ENCODE measurements at places on chromosomes 4 and X.

DNA sequence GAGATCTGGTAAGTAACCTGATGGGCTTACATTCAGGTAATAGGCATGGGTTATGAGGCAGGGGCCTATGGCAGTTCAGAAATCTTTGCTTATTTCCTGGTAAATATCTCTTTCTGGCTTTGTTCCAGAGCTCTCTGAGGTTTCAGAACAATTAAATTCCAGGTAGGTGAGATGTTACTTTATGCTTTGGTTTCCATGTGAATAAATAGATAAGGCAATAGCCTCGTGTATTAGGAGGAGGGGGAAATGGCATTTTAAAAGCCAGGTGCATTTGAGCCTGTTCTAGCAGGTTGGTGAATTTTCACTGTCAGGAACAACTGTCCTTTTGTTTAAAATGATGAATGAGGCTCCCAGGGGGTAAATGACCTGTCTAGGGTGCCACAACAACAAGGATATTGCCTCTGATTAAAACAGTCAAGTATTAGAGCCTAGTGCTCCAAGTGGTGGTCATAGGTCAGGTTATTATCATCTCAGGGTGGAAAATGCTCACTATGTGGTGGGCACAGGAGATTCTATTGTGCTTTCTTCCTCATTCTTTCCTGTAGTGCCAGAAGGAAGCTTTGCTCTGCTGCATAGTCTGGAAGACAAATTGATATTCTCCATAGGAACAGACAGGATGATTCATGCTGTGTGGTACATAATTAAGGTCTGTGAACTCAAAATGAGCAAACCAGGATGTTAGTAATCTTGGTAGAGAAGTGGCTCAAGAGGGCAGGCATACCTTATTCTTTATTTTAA, 296.2 kb downstream of the INPP4B start:
- no peak for DNase-seq

- DNase-seq = no peak
Observed at GRCh38 chr4:5142726-5143125, 91.4 kb downstream of the STK32B start.

- no peak for DNase-seq
Observed at GRCh38 chrX:112968351-112969133, 127.9 kb upstream of the AMOT start.

DNA sequence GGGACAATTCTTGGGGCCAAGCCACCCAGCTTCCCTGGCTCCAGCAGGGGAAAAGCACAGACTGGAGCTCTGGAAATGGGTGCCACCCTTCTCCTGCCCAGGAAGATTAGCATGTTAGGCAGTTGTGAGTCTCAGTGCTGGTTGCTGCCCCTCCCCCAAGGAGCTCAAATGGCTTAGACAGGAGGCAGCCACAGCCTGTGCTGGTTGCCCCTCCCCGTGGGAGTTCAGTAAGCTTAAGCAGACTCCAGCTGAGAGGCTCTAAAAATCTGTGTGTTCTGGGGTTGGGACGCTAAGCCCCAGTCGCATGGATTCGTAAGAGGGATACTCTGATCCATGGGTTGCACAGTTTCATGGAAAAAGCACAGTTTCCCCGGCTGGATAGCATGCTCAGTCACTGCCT, 92.7 kb upstream of the NDST3 start:
- DNase-seq = no peak

GRCh38 chrX:15336023-15336413, 695 bp upstream of the PIGA start:
- peak; percentile 34 for DNase-seq

- no peak for DNase-seq
Observed at GRCh38 chr4:16772366-16772850, 126.0 kb downstream of the LDB2 start.

GRCh38 chr4:143234153-143234552, 49.4 kb downstream of the USP38 start:
- DNase-seq = no peak

DNA sequence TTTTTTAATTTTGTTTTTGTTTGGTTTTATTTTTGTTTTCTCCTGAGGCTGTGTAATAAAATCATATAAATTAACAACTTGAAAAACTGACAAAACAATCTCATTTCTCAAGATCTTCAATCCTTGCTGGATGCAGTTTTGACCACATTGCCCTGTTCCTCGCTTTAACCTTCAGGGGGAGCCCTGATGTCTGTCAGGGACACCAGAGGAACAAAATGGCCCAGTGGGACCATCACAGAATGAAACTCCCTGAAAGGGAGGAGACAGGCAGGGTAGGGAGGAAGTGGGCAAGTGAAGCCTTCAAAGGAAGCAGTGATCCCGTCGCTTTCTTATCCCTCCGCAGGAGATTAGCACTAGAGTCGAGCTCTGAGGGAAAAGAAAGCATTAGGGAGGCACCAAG, 274.9 kb upstream of the LDB2 start:
- no peak for DNase-seq

DNA sequence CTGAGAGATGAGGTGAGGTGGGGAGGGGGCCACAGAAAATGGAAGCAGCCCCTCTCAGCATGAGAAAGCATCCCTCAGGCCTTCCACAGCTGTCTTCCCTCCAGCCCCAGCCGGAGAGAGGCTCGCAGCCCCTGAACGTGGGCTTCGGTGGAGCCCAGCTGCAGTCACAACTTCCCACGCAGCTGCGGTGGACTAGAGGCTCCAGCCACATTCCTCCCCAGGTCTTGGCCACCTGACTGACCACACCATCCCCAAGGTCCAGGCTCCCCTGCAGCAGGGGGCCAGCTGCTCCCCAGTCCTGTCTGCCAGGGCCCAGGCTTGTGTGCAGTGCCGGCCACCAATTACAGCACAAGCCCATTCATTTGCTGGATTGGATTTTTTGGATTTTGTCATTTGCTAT, 212.3 kb upstream of the BCOR start:
- DNase-seq = no peak

- DNase-seq = no peak
Observed at GRCh38 chr4:121824171-121824527, 466 bp upstream of the CCNA2 start.

DNA sequence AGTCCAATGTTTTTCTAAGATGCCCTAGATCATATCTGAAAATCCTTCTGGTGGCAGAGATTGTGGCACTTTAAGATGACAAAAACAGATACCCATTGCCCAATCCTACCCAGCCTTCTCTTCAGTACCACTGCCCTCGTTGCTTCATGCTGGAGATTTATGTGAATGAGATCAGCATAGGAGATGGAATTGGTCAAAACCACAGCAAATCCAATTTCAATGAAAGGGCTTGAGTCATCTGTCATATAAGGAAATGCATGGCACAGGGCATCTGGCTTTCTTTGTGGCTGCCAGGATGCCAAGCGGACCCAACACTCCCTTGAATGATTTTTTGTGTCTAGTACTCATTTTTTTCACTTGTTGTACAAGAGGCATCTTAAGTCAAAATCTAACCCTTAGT, 16.8 kb downstream of the AFF2 start:
- DNase-seq = no peak

DNA sequence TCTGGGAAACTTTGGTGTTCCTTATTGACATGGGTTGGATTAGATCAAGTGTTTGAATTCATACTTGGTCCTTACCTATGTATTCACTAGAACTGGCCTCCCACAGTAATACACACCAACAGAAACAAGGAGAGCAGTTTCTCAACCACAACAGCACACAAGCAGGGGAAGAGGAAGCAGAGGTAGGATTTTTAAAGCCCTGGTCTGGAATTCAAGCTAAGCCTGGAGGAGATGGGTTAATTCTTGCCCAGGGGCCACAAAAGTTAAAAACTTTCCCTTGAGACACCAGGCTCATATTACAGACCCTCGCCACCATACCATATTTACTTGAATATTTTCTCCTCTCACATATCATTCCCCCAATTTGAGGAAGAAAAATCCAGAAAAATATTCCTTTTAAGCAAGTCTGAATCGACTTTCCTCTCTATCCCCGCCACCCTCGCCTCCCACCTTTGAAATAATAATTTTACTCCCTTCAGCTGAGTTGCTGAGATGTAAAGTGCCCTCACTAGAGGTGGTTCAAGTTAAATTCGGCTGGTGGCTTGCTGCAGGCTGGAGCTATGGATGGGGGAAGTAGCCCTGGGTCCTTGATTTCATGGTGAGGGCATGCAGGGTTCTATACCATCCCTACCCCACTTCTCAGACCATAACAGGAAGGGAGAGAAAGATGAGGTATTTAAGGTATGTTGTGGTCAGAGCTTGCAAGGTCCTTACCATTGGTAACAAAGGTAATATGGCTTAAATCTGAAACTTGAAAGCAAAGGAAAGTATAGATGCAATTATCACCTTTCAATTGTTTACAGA, 440.2 kb downstream of the INPP4B start:
- no peak for DNase-seq

- DNase-seq = no peak
Observed at GRCh38 chr4:2255501-2256155, 6.3 kb downstream of the MXD4 start.

- peak; percentile 34 for DNase-seq
Observed at GRCh38 chrX:40933132-40933705, 152.0 kb upstream of the USP9X start.

DNA sequence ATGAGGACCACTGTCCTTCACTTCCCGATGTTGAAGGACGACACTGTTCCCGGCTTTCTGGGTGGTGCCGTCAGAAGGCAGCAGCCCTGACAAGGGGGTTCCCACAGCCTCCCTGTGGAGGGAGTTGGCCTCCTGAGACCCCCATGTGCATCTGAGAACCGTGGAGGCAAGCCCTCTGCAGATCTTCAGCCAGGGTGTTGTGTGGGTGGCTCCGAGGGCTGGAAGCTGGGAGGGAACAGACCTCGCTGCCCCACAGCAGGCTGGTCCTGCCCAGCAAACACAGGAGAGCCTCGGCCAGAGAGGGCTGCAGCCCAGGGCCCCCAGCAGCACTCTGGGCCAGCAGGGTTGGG, 16.2 kb downstream of the DGKQ start:
- no peak for DNase-seq

DNA sequence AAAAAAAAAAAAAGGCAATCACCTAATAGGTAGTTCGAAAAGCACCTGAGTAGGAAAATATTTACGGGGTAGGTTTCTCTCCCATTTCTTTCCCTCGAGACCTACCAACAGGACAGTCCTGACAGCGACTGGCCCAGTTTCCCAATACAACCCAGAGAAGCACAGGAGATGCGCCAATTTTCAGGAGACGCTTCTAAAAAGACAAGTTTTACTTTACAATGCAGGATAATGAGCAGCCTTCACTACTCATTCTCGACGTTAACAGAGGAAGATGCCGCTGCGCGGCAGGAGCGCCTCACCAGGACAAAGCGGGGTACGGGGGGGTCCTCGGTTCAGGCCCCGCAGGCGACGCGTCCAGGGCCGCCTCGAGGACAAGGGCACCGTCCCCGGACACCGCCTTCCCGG, 708 bp downstream of the BCLAF3 start:
- no peak for DNase-seq

- no peak for DNase-seq
Observed at GRCh38 chr4:183059797-183060196, 39.3 kb upstream of the WWC2 start.

GRCh38 chr4:3460926-3461325, 2.2 kb upstream of the DOK7 start:
- DNase-seq = no peak

DNA sequence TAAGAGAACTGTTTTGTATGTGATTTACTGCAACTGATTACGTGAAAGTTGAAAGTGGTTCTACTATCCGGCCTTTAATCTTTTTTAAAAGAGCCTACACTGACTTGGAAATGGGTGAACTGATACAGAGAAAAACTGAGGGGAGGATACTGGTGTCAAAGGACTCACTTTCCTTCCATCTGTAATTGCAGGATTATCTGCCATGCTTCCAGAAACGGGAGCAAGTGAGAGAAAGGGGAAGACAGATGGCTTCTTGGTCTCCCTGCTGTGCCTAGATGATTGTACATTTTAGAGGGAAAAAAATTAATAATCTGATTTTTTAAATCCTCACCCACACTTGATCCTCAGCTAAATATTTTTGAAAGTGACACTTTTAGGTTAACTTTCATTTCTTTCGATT, 88.3 kb upstream of the GRID2 start:
- no peak for DNase-seq

GRCh38 chr4:111510535-111510934, 634.7 kb upstream of the FAM241A start:
- DNase-seq = no peak

GRCh38 chrX:103002576-103002975, 61.4 kb downstream of the BEX1 start:
- DNase-seq = no peak

GRCh38 chr4:80010316-80010715, 62.7 kb downstream of the ANTXR2 start:
- DNase-seq = no peak

DNA sequence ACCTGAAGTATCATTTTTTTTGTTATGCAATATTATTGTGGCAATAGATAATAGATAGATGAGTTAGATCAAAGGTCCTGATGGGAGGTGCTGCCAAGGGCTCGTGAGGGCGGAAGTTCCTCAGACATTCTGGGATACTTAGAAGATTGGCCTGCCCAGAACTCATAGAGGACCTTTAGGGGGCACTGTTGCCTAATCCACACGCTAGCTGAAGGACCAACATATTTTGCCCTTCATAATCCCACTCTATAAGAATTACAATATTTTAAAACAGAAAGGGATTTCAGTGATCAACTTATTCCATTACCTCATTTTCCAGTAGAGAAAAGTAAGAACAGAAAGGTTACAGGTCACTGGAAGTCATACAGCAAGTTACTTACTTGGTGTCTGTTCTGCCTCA, 22.9 kb upstream of the COX7B2 start:
- peak; percentile 3 for DNase-seq

DNA sequence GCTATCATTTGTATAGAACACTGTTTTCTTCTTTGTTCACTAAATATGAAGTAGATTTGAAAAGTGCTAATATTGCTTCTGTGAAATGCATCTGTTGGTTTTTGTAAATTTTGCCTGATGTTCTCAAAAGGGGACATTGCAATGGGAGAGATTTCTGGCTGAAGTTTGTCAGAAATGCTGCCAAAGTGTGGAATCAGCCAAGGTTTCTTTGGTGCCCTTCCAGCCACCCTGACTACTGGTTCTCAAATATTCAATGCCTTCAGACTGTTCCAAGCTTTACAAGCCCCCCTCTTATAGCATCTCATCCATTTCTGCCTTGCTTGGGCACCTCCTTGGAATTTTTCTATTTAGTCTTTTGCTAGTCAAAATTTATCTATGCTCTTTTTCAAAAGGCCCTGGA, 60.6 kb upstream of the TMLHE start:
- no peak for DNase-seq

DNA sequence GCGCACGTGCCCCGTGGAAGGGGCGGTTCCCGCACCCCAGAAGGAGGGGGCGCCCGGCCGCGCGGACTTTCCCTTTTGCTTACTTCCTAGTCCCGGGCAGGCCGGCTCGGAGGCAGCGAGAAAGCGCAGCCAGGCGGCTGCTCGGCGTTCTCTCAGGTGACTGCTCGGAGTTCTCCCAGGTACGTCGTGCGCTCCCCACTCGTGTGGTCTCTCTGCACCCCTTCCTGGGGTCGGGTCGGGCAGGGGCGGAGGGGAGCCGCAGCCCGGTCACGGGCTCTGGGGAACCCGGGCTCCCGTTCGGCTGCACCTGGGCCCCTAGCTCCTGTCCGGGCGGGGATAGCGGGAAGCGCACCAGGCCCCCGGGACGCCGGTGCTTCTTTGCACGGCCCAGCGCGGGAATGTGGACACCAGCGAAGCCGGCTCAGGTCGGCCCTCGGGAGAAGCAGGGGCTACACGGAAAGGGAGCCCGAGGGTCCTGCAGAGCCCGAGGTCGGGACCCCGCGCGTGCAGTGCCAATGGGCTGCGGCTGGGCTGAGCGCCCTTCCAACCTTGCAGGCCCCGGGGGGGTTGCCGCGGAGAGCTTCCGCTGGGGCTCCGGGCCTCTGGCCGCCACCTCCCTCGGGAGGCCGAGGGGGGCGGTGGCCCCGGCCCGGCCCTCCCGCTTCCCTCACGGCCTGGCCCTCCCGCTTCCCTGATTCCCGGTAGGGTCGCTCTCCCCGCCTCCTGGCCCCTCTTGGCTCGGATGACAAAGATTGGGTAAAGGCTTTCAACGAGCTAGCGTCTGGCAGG, at the start of gene TLR2:
Gene TLR2 (plus strand): TSS at position 99 of the 789 bp plus-strand sequence. CDS start 18,628 bp downstream, outside the sequence.
- peak; percentile 72 for DNase-seq

All from stimulated activated CD4-positive, alpha-beta T cell treated with anti-CD3 and anti-CD28 coated beads, Interleukin-4, amount 100 ng/mL, for 24 hours (primary cell).